ENCODE measurements at places on chromosomes 12 and 14. TPM values are rescaled to one million over a fixed set of nuclear protein-coding genes. Genes with fewer than 3 reads are reported as not detected.

DNA sequence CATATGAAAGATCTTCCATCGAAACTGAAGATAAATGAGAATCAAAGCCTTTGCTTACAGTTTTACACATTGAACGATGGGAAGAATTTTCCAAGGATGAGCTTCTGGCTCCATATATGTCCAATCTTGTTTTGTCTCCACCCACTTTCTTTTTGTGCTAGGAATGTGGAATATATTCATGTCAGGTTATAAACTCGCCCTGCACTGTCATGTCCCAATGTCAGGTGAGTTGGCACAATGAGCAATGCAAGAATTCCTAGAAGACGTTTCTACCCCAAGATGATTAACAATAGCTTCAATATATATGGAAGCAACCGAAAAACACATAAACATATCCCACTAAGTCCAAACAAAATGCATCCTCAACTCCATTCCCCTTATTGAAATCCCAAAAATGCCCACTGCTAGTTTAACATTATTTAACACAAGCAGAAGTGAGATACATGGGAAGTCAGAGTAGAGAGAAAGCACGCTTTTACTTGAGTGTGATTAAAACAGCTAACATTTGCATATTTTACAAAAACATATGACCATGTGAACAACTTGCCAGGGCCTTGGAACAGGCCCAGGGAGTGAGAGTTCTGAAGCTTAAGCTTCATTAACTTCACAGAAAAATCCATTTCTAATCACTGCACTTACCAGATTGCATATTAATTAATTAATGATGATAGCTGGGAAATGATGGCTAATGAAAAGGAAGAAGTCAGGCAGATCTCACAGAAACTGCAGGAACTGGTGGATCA, 233.9 kb downstream of the GXYLT1 start:
- DNase-seq: no peak

PRR4 gene
- total RNA-seq: 0.87 TPM

KLRC2 gene
- not detected for total RNA-seq

- DNase-seq: no peak
These were observed 24.8 kb downstream of the SLC39A9 start for GRCh38 chr14:69423279-69423678.

GRCh38 chr14:104856869-104857860, 7.9 kb upstream of the CEP170B start:
- no peak for DNase-seq

- DNase-seq: peak; percentile 92
These were observed 33.9 kb upstream of the CDK17 start for GRCh38 chr12:96434107-96434506.

DNA sequence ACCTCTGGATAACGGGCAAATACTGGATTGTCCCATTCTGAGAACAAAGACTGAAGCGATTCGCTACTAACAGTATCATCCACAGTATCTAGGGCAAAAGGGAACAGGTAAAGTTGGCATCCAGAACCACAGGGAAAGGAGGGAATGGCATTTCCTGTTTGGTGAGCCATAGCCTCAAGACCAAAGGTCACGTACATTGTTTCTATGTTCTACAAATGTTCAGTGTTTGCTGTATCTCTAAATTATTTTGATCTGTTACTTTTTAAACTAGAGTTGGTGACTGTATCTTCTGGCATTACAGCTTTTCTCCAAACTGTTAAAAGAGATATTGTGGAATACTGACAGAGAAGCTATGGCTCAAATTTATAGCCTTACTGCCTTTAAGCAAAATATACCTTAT, 9.7 kb downstream of the MLH3 start:
- no peak for DNase-seq

- DNase-seq: no peak
These were observed 504.4 kb upstream of the LMO3 start for GRCh38 chr12:17110316-17110715.

DNA sequence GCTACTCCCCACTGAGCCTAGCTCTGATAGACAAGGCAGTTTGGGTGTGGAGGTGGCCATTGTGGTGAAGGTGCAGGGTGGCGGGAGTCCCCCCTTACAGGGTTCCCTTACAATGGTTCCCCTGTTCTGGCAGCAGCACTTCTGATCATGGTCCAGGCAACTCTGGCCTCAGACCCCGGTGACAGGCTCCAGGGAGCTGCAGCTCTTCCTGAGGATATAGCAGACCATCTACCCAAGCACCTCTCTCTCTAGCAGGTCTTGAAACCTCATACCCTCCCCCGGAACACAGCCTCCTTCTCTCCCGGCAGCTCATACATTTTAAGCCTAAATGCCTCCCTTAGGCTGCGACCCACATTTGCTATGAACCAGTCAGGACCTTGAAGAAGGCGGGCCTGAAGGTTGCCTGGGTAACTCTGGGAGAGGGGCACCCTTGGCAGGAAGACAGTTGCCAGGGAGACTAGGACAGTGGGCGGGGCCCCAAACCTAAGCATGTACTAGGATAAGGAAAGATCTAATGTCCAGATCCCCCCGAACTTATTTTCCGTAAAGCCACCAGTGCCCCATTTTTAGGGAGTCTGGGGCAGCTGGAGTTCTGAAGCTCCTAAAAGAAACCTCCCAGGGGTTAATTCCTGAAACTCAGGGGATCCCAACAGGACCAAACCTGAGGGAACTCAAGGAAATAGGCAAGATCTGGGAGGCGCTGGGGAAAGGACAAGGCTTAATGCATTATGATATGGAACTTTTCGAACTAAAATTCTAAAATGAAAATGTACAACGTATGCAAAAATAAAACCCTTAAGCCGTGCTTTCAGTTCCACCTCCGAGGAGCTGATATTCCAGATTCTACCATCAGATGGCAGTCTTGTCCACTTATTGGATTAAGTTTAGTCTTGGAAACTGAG, 4.5 kb upstream of the GDF11 start:
- peak; percentile 83 for DNase-seq

DNA sequence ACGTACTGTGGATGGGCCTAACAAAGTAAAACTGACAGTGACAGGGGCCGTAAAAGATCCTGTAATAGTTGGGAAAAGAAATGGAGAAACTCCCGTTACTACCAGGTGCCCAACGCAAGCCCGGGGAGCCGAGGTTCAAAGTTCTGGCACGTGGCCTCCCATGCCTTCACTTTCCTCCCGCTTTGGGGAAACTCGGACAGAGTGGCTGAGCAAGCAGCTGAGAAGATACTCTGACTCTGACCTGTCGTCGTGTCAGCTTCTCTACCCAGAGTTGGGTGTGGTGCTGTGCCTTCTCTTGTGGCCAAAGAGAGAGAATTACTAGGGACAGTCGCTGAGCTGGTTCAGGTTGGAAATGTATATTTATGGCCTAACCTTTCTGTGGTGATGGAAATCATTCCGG, 1.7 kb downstream of the B4GALNT3 start:
- DNase-seq: no peak

GRCh38 chr14:103606963-103607668, 21.9 kb upstream of the KLC1 start:
- DNase-seq: peak; percentile 75

TCL1A gene
- not detected for total RNA-seq

SUOX gene
- 5.9 TPM for total RNA-seq

Data from CD4-positive, alpha-beta memory T cell (primary cell).